Effector memory CD4-positive, alpha-beta T cell (primary cell): ENCODE measurements at places on chromosomes 5 and 9.

DNA sequence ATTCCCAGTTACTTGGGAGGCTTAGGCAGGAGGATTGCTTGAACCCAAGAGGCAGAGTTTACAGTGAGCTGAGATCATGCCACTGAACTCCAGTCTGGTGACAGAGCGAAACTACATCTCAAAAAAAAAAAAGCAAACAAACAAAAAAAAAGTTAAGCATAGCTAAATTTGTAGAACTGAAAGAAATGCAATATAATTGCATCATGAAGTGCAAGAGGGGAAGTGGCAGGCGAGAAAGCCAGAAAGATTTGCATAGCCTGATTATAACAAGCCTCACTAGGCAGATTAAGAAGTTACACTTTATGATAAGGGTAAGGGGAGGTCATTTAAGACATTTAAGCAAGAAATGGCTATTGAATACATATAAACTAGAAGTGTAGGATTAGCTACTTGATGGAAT is 187.1 kb downstream of the EDIL3 start:
- H3K36me3 ChIP-seq: no peaks in the 10 kb centered on the region
- H3K4me1 ChIP-seq: no peaks in the 10 kb centered on the region
- no peak overlapping the region for H3K27ac ChIP-seq
- H3K4me3 ChIP-seq: no peak overlapping the region

DNA sequence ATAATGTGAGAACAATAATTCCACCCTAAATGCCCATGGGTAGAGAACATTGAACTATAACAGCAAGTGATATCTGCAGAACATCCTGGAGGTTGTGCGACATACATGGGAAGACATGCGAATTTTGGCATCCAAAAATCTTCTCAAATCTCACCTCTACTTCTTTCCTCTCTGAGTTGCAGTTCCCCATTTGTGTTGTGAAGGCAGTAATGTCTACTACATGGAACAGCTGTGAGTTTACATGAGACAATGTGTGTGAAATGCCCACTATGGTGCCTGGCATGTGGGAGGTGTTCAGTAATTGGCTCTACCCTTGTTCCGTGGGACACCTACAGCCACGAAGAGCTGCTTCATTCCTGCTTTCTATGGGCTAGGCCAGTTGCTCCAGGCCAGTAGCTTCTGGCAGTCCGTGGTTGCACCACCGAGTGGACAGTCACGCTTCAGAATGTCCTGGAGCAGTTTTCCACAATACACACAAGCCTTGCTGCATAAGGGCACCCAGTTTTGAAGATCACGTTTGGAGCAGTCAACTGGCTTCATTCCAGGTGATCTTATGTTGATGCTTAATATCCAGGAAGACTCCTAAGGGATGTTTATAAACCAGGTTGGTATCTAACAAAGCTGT is 297.7 kb downstream of the DEPDC1B start:
- no peaks in the 10 kb centered on the region for H3K27me3 ChIP-seq
- H3K4me3 ChIP-seq: no peak overlapping the region
- no peak overlapping the region for H3K27ac ChIP-seq

- DNase-seq: no peak
- H3K27me3 ChIP-seq: no peaks in the 10 kb centered on the region
- H3K4me3 ChIP-seq: no peak overlapping the region
- no peaks in the 10 kb centered on the region for H3K36me3 ChIP-seq
- H3K27ac ChIP-seq: no peak overlapping the region
These were observed 131.8 kb downstream of the ADAMTSL1 start for GRCh38 chr9:18605766-18606180.

GRCh38 chr5:125668884-125669283 is 754.3 kb upstream of the GRAMD2B start:
- no peaks in the 10 kb centered on the region for H3K4me1 ChIP-seq
- DNase-seq: no peak
- H3K27ac ChIP-seq: no peak overlapping the region
- H3K27me3 ChIP-seq: no peaks in the 10 kb centered on the region
- H3K4me3 ChIP-seq: no peak overlapping the region
- no peaks in the 10 kb centered on the region for H3K36me3 ChIP-seq

GRCh38 chr9:95044731-95045508 is 272.6 kb downstream of the FANCC start:
- no peak for DNase-seq
- H3K36me3 ChIP-seq: no peaks in the 10 kb centered on the region
- H3K27ac ChIP-seq: no peak overlapping the region
- H3K4me3 ChIP-seq: no peak overlapping the region

- no peak for DNase-seq
- no peak overlapping the region for H3K27ac ChIP-seq
- no peaks in the 10 kb centered on the region for H3K27me3 ChIP-seq
- no peaks in the 10 kb centered on the region for H3K4me1 ChIP-seq
These were observed 13.7 kb upstream of the SYK start for GRCh38 chr9:90787771-90788460.

DNA sequence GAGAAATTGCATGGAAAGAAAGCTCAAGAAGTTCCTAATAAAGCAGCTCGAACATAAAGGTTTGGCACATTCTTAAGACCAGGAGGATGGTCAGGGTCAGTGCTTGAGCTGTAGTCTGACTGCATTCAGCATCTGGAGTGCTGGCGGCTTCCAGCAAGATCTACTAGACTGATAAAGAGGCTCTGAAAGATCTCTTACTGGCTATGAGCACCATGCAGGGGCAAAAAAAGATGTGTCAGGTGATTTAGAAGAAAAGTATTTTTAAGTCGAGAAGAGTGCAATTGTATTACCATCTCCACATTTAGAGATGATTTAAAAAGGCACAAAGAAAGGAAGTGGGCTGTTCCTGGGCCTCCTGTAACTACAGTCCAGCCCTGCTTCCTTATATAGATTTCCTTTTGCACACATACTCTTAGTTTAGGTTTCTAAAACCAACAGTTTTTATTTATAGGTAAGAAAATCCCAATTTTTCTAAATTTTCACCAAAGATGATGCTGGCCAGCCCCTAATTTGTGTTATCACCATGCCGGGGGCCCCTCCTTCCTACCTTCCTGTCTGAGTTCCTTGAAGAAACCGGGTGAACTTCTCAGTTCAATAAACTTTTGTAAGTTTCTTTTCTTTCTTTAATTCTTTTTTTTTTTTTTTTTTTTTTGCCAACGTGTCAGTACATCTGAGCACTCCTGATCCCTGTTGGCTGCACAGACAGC is 65.9 kb upstream of the PLPP1 start:
- no peak overlapping the region for H3K4me3 ChIP-seq
- H3K27ac ChIP-seq: no peak overlapping the region
- H3K4me1 ChIP-seq: no peaks in the 10 kb centered on the region
- no peak for DNase-seq

DNA sequence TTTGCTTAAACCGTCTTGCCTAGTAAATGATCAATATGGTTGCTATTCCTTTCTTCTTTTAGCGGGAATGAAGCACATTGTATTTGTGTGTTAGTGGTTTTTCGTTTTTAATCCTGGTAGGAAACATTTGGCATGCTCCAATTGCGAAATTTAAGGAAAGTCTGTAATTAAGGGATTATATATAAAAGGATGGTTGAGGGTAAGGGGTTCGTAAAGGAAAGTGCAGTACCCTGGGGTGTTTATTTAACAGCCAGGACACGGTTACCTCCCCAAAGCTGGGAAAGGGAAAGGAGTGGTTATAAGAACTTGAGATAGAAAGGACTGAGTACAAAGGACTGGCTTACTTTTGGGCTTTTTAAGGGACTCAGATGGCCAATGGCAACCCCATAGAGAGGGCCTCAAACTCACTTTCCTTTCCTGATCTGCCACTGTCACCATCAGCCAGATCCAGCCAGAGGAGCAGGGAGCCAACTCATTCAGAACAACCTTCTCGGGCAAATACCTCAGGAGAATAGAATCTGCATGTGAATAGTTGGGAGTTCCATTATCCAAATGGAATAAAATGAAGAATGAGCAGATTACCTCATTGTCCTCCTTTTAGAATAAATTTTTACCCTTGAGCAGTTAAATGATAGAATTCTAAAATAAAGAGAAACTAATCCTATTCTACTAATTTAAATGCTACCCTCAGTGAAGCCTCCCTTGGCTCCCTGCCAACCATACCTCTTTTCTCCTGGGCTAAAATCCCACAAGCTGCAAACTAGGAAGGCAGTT is 117.7 kb downstream of the SNCAIP start:
- no peak for DNase-seq
- H3K4me1 ChIP-seq: no peaks in the 10 kb centered on the region
- H3K4me3 ChIP-seq: no peak overlapping the region
- no peak overlapping the region for H3K27ac ChIP-seq

- DNase-seq: no peak
- no peaks in the 10 kb centered on the region for H3K27me3 ChIP-seq
- H3K4me3 ChIP-seq: no peak overlapping the region
- no peaks in the 10 kb centered on the region for H3K36me3 ChIP-seq
These were observed 676.1 kb upstream of the C9orf72 start for GRCh38 chr9:28249424-28249823.

DNA sequence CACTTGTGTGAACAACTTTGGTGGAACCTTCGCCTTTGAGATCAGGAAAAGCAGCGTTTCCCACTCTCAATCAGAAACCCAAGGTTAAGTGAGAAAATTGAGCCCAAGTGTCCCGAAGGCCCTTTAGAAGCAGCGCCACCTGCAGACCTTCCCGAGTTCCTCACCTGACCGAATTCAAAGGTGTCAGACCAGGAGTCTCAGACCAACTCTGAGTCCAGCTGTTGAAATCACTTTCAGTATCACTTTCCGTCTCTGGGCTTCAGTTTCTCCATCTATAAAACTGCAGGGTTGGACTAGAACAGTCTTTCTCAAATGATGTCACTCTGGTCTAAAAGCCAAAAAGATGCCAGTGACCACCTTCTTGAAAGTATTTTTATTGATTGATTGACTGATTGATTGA is 31.7 kb upstream of the GRHPR start:
- no peak overlapping the region for H3K27ac ChIP-seq
- H3K4me3 ChIP-seq: no peak overlapping the region
- peak; percentile 6 for DNase-seq

DNA sequence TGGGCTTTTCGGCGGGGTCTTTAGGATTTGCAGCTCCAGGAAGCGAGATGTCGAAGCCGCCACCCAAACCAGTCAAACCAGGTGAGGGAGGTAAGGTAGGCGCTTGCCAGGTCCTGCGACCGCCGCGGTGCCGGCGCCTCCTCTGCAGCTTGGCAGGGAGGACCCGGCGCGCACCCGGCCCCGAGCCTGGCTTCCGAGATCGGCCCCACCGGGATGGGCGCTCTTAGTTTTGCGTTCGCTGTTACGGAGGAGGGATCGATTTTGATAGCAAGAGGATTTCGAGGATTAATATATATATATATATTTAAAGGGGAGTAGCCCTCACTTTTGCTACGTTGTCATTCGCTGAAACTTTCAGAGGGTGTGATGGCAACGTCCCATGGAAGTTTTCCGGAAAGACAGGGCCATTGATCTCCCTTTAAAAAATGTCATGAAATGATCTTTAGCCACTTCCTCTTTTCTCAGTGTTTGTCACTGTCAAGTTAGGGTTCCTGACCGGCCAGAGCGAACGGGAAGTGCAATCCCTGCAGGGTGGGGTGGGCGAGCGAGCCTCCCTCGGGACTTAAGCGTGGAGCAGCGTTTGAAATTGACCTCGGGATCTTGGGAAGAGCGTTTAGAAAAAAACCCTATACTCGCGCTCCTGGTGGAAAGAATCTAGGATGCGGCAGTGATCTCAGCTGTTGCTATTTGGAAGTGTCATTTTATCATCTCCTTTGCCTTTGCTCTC is 495 bp downstream of the OSTF1 start:
- peak overlapping the region; percentile 88 for H3K27ac ChIP-seq
- no peak for DNase-seq
- H3K4me1 ChIP-seq: peaks cover 49% of the 10 kb centered on the region
- no peaks in the 10 kb centered on the region for H3K36me3 ChIP-seq
- H3K4me3 ChIP-seq: peak overlapping the region; percentile 94

DNA sequence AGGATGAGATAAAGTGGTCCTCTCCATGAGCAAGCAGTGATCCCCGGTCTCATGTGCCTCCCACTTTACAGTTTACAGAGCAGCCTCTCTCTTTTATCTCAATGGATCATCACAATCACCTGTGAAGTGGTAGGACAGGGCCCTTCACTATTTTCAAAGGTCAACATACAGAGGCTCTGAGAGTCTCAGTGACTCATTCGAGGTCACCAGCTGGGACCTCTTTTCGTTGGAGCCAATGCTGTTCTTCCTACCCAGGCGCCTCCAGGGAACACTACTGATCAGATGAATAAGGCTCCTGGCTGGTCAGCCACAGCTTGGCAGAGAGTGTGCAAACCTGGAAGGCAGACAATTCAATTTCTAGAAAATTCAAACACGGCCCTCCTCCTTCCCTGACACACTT is 16.6 kb downstream of the GGTA1 start:
- H3K27ac ChIP-seq: no peak overlapping the region
- DNase-seq: no peak
- no peaks in the 10 kb centered on the region for H3K4me1 ChIP-seq
- no peak overlapping the region for H3K4me3 ChIP-seq

DNA sequence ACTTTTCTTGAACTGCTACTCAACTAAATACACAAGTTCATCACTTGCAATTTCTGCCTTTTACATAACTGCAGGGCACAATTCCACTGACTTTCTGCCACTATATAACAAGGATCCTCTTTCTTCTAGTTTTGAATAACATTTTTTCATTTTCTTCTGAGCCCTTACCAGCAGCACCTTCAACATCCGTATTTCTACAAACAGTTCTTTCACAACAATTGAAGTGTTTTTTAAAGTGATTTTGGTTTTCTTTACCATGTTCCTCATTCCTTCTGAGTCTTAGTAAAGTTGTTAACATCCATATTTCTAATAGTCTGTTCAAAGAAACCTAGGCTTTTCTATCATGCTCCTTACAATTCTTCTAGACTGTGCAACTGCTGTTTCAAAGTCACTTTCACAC is 127.2 kb upstream of the PITX1 start:
- no peaks in the 10 kb centered on the region for H3K27me3 ChIP-seq
- DNase-seq: no peak
- no peak overlapping the region for H3K27ac ChIP-seq
- H3K4me1 ChIP-seq: no peaks in the 10 kb centered on the region

DNA sequence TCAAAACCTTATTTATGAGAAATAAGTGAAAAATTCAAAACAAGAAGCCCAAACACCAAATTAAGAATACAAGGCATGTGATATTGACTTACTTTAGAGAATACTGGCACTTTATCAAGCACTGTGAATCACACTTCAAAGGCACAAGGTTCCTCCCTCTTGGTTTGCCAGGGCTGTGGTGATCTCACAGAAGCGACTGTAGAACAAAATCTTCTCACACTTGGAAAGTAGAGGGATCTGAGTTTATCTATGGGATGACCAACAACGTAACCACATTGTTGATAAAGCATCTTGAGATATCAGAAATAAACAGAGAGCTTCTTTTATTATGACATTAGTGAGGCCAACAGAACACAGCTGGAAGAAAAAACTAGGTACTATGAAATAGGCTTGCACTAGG is 295.9 kb downstream of the NFIB start:
- H3K27me3 ChIP-seq: no peaks in the 10 kb centered on the region
- H3K36me3 ChIP-seq: no peaks in the 10 kb centered on the region
- H3K4me3 ChIP-seq: no peak overlapping the region
- no peak overlapping the region for H3K27ac ChIP-seq

GRCh38 chr5:137199966-137200365 is 299.2 kb downstream of the SPOCK1 start:
- no peaks in the 10 kb centered on the region for H3K36me3 ChIP-seq
- no peaks in the 10 kb centered on the region for H3K27me3 ChIP-seq
- H3K4me1 ChIP-seq: no peaks in the 10 kb centered on the region
- no peak overlapping the region for H3K27ac ChIP-seq
- H3K4me3 ChIP-seq: no peak overlapping the region
- no peak for DNase-seq

GRCh38 chr5:90170261-90170660 is 239.3 kb downstream of the CETN3 start:
- no peaks in the 10 kb centered on the region for H3K27me3 ChIP-seq
- no peaks in the 10 kb centered on the region for H3K4me1 ChIP-seq
- H3K4me3 ChIP-seq: no peak overlapping the region
- no peaks in the 10 kb centered on the region for H3K36me3 ChIP-seq
